Cerebellum (tissue), 4 donors: ENCODE measurements at places on chromosomes 2 and 18. TPM values are rescaled to one million over a fixed set of nuclear protein-coding genes. Genes with fewer than 3 reads are reported as not detected.

GRCh38 chr2:191721331-191721730 is 43.4 kb downstream of the NABP1 start:
- no peak for DNase-seq

- DNase-seq = no peak
Measured at GRCh38 chr18:22676423-22676822, 256.7 kb upstream of the RBBP8 start.

GRCh38 chr2:26574066-26574899 is 66.9 kb downstream of the CIB4 start:
- DNase-seq = no peak

- no peak for DNase-seq
Measured at GRCh38 chr2:109322111-109322510, 193.1 kb downstream of the SH3RF3 start.

Gene POMC
- 0.91 TPM for total RNA-seq

DNA sequence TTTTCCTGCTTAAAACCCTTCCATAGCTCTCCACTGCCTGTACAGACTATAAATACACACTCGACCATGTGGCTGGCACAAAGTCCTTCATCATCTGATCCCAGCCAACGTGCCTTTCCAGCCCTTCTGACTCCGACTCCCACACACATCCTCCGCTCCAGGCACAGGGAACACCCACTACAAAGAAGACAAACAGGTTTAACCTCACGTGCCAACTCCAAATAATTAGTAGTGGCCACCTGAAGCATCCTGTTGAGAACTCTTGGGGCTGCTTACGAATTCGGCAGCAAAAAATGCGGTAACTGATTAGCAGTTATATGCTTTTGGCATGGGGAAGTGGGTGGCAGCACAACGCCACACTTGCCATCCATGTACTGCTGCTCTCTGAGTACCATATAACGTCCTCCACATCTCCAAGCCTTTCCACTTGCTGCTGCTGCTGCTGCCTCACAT is 12.1 kb downstream of the SPIRE1 start:
- DNase-seq = peak; percentile 74

GRCh38 chr2:7840651-7841380 is 841.0 kb upstream of the ID2 start:
- DNase-seq = no peak
